Effector memory CD4-positive, alpha-beta T cell (primary cell): ENCODE measurements at places on chromosomes 16 and 17.
A peak's percentile ranks its signal among the peaks of the same experiment; 100 is the strongest.

GRCh38 chr17:75754378-75755204 is 10.4 kb downstream of the GALK1 start:
- no peak for DNase-seq

DNA sequence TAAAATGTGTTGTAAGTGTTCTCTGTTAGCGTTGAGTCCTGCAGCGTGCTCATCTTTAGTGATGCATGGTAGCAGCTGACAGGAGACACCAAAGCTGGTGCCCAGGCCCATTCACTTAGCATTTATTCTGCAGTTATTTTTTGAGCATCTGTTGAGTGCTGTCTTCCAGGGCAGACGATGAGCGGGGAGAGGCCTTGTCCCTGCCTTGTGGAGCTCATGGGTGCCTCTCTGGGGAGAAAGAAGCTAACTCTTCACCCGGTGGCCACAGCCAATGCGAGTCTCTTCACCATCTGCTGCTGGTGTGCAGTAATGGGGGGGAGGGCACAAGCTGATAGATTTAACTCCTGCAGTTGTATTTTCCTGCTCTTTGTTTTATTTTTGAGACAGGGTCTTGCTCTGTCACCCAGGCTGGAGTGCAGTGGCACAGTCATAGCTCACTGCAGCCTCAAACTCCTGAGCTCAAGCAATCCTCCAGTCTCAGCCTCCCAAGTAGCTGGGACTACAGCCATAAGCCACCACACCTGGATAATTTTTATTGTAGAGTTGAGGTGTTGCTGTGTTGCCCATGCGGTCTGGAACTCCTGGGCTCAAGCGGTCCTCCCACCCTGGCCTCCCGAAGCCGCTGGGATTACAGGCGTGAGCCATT is 30.5 kb downstream of the GPT2 start:
- no peak for DNase-seq

GRCh38 chr16:17058471-17058870 is 412.3 kb downstream of the XYLT1 start:
- DNase-seq, result no peak

GRCh38 chr17:61581611-61582349 is 9.2 kb downstream of the NACA2 start:
- no peak for DNase-seq

DNA sequence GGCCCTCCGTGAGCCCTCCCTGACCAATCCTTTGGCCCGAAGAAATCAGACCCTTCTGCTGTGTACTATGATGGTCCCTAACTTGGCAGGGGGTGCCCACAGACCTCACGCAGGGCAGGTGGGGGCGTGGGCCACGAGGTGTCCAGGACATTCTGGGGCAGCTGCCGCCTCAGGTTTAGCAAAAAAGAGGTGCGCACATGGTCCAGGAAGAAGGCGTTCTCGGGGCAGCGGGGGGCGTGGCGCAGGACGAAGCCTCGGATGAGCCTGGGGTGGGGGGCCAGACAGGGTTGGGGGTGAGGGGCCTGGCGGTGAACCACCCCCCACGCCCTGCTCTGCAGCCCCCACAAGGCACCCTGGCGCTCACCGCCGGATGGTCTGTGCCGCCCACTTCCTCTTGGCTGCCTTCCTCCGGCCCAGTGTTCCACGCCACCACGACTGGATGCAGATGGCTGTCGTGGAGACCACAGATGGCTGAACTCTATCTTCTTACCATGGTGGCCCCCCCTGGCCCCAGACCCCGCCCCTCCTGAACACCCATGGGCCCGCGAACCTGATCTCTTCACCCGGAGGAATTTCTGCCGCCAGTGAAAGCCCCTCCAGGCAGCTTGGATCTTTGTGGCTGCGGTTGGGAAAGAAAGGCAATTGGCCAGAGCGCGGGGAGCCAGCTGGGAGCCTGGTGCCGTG is 14.2 kb upstream of the CRK start:
- no peak for DNase-seq

DNA sequence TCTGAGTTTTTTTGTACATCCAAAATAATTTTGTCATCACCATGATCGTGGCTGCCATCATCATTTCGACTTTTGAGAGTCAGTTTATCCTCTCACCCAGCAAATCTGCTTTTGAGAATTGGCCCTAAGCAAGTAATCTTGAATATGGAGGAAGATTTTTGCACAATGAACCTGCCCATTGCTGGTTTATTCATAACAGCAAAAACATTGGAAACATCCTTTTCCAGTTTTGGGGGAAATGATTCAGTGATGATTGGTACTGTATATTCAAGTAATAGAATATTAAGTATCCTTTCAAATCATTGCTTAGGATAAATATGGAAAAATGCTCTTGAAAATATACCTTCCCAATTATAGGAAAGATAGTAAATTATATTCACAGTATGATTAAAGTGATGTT is 53.1 kb downstream of the PRKCA start:
- DNase-seq, result no peak

DNA sequence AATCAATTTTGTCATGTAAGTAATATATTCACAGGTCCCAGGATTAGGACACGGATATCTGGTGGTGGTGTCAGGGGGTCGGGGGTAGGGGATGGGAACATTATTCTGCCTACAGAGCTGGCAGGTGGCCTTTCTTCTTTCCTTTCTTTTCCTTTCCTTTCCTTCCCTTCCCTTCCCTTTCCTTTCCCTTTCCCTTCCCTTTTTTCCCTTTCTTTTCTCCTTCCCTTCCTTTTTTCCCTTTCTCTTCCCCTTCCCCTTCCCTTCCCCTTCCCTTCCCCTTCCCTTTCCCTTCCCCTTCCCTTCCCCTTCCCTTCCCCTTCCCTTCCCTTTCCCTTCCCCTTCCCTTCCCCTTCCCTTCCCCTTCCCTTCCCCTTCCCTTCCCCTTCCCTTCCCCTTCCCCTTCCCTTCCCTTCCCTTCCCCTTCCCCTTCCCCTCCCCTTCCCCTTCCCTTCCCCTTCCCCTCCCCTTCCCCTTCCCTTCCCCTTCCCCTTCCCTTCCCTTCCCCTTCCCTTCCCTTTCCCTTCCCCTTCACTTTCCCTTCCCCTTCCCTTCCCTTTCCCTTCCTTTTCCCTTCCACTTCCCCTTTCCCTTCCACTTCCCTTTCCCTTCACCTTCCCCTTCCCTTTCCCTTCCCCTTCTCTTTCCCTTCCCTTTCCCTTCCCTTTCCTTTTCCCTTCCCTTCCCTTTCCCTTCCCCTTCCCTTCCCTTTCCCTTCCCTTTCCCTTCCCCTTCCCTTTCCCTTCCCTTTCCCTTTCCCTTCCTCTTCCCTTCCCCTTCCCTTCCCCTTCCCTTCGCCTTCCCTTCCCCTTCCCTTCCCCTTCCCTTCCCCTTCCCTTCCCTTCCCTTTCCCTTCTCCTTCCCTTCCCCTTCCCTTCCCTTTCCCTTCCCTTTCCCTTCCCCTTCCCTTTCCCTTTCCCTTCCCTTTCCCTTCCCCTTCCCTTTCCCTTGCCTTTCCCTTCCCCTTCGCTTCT is 145.9 kb downstream of the PRKCB start:
- DNase-seq, result no peak

GRCh38 chr16:24070851-24071250 is 185.3 kb upstream of the CACNG3 start:
- DNase-seq, result no peak

DNA sequence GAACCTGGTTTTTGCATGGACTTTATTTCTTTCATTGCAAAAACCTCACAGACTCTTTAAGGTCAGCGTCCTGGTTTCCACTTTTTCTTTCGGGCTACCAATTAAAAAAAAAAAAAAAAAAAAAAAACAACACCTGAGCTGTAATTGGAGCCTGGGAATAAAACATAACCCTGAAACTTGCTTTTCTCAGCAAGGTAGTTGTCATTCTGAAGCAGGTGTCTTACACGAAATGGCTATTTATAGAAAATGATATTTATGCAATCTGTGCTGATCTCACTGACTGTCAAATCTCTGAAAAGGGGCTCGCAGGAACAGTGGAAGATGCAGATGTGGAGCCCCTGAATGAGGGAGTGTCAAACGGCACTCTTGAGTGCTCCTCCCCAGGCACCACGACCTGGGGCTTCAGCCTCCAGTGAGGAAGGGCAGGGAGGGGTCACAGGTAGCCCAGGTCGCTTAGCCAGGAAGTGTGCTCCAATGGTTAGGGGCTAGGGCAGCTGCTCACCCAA is 10.4 kb upstream of the COTL1 start:
- no peak for DNase-seq

DNA sequence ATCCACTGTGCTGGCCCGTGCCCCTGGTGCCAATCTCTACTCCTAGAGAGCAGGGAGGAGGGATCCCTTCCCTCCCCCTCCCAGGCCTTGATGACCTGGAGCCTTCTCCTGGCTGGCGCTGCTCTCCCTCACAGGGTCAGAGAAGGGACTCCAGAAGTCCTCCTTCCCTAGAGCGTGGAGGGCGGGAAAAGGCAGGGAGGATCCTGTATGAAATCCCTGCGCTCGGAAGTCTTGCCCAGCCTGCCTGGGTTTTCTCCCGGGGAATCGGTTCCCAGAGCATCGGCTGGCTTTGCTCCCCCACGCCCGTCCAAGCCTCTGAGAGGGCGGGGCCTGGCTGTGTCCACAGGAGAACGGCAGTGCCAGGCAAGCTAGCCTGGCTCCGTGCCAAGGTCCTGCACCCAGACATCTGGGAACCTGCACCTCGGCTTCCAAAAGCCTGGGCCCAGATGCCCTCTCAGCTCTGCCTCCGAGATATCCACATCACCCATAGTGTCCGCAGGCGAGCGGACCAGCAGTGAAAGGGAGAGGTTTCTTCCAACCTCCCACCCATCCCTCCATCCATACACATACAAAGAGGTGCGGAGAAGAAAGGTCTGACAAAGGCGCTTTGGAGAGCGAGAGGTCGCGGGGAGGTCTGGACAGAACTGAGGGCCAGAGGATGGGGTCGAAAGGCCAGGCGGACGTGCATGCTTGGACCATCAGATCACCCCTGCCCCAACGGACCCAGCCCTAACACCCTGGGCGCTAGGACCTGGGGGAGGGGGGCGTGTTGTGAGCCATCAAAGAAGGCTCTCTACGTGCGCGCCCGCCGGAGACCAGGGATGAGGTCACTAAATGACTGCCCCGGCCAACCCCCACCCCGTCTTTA is 1.1 kb downstream of the MPP2 start:
- no peak for DNase-seq

- peak; percentile 39 for DNase-seq
These were observed 33.4 kb downstream of the CDH13 start for GRCh38 chr16:82660075-82660645.

DNA sequence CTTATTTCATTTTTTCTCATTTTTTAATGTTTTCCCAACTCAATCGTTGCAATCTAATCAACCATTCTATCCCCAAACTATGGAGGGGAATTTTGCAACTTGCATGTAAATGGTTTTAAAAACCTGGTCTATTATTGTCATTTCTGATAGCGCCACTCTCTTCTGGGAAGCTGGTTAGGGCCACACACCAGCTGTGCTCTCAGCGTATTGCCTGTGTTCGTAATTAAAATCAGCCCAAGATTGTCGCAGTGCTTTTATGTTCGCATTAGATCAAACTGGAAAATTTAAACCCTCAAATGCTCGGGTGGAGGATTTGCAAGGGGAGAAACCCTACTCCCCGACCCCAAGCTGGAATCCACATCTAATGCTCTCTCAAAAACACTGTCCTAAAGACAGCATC is 123.5 kb upstream of the CACNG5 start:
- DNase-seq, result no peak

GRCh38 chr16:85738923-85739715 is 11.8 kb downstream of the C16orf74 start:
- DNase-seq, result no peak

DNA sequence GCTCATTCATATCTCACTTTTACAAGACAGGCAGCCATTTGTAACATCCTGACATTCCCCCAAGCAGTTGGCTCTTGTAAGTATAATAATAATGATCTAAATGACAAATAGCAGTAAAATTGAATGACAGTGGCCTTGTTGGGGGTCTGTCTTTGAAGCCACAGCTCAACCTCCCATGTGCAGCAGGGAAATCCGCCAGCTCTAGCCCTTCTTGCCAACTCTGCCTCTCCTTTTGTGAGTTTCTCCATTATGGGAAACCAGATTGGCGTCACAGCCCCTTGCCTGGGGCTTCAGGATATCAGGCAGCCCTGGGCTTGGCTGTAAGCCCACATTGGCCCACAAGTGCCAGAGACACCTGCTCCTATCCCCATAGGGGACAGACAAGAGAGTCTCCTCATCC is 70.4 kb upstream of the CACNG5 start:
- no peak for DNase-seq

DNA sequence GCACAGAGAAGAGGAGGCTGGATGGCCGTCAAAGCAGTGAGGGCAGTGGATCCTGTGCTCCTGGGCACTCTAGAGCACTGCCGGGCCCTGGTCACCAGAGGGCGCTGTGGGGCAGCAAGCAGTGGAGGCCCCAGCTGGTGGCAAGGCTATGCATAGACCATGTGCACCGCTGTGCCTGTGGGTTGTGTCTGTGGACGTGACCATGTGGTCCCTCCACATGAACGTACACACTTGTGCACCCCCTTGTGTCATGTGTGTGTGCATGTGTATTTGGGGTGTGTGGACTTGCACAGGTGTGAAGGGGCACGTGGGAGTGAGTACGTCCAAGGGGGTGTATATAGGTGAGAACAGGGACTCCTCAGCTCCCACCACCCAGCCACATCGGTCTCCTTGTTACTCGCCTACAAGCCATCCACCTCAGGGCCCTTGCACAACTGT is 4.4 kb upstream of the MAP2K3 start:
- peak; percentile 71 for DNase-seq

DNA sequence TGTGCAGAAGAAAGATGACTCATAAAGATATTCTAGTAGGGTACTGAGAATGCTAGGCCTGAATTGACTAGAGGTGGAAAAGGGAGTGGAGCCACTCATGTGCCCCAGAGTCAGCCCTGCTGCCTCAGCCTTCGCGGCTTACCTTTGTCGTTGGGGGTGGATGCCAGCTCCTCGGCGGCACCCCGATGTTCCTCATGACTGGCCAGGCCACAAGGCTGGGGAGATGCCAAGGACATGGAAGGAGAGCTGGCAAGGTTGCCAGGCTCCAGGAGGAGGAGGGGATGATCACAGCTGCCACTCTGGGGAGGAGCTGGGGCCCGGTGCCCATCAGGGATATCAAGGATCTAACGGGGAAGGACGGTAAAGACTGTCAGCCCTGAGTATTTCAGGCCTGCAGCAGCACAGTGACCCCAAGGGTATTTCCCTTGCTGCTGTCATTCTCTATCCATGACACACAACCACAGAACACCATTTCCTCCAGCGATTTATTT is 9.7 kb upstream of the SLC35B1 start:
- DNase-seq, result no peak

- no peak for DNase-seq
These were observed 102.6 kb downstream of the GOSR1 start for GRCh38 chr17:30579610-30580315.

- no peak for DNase-seq
These were observed 265.7 kb upstream of the KCNJ16 start for GRCh38 chr17:69809331-69809730.
